ENCODE measurements at places on chromosomes 1 and 21.

DNA sequence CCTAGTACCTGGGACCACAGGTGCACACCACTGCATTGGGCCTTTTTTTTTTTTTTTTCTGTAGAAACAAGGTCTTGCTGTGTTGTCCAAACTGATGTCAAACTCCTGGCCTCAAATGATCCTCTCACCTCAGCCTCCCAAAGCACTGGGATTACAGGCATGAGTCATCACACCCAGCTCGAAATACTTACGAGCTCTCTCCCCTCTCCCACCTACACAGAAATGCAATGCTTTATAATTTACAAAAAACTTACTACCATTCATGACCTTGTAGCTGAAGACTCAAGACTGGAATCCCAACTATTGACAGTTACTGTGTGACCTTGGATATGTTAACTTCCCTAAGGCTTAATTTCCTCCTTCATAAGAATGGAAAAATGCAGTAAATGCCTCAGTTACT lies 18.7 kb downstream of the FOXJ3 start:
- DNase-seq: no peak

DNA sequence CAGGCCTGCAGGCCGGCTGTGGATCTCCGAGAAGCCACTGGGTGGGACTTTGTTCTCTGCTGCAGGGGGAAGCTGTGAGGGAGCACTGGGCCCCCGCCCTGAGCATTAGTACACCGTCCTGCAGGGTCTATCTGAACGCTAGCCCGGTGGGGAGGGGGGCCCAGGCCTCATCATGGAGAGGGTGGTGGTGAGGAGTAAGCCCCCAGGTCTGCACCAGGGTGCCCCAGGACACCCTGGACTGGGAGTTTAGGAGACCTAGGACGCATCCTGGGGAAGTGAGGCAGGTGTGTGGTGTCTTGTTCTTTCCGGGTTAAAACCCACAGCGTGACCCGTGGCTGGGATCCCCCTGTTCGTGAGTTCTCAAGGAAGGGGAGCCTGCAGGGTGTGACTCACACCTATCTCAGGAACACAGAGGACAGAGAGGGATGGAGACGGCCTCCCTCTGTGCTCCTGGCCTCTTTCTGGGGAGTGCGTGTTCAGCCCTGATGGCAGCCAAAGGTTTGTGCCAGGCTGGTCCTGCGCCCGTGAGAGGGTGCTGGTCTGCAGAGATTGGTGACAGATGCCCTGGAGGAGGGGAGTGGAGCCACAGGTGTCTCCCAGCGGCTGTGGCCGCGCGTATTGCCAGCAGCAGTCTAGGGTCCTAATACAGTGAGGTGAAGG lies 44.8 kb downstream of the AGPAT3 start:
- DNase-seq: no peak

- DNase-seq: no peak
Measured at GRCh38 chr1:228781161-228781808, 46.0 kb downstream of the RHOU start.

GRCh38 chr21:43337901-43338655 lies 88.9 kb downstream of the SIK1 start:
- DNase-seq: no peak
